Ascending aorta (tissue), 2 donors: ENCODE measurements at places on chromosomes 12 and 14. TPM values are rescaled to one million over a fixed set of nuclear protein-coding genes. Genes with fewer than 3 reads are reported as not detected.

The CD4 gene
- total RNA-seq = 2.6 TPM

The FITM1 gene
- not detected for total RNA-seq

The CAPZA3 gene
- not detected for total RNA-seq

The KRT8 gene
- 54.3 TPM for total RNA-seq

The NUMB gene
- 20.1 TPM for total RNA-seq

The VRTN gene
- total RNA-seq = not detected

The DHH gene
- total RNA-seq = 31.5 TPM

The L3HYPDH gene
- 35.0 TPM for total RNA-seq

The ARHGAP9 gene
- total RNA-seq = 21.6 TPM

DNA sequence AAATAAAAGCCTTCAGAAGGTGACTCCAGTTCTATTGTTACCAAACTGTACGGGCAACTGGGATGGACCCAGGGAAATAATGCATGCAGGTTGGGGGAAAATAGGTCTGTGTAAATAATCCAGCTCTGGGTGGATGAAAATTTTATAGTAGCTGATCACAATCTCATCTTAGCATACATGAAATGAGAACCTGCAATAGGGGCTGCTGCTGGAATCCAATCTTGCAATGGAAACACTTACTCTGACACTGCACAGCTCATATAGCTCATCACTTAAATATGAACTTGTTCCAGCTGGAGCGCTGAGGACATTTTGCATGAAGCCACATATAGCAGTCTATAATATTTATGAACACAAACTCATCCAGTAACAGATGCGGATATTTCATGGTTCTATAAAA, 40.1 kb upstream of the GAS2L3 start:
- DNase-seq = no peak

DNA sequence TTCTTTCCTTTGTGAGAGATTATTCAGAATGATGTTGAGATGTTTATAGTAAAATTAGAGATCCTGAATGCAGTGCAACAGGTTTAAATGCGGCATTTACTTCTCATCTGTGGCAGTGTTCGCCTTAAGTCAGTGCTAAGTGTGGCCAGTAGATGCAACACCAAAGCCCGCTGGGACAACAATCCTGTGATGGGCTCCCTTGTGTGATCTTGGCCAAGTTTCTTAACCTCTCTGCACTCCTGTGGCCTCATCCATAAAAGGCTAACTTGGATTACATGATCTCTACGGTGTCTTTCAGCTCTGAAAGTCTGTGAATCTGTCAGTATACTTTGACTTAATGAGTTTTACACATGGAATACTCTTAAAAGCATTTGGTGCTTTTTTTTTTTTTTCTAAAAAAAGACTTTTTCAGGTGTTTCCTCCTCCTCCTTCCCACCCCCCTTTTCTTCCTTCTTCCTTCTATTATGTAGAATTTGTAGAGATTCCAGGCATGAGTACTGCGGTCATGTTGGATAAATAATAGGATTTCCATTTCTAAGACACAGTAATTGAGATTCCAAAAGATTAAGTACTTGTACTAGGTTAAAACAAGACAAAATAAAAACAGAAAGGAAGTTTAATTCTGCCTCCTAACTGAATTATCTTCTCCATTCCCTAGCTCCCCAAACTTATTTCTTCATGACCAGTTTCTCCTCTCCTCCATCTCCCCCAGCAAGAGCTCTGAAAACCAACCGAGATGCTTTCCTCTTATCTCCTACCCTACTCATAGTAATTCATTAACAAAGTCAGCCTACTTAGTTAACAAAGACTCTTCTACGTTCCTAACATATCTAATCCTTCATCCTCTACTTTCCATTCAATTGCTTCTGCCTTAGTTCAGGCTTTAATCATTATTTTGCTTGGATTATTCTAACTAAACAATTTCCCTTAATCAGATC, 42.2 kb upstream of the NAV3 start:
- no peak for DNase-seq

DNA sequence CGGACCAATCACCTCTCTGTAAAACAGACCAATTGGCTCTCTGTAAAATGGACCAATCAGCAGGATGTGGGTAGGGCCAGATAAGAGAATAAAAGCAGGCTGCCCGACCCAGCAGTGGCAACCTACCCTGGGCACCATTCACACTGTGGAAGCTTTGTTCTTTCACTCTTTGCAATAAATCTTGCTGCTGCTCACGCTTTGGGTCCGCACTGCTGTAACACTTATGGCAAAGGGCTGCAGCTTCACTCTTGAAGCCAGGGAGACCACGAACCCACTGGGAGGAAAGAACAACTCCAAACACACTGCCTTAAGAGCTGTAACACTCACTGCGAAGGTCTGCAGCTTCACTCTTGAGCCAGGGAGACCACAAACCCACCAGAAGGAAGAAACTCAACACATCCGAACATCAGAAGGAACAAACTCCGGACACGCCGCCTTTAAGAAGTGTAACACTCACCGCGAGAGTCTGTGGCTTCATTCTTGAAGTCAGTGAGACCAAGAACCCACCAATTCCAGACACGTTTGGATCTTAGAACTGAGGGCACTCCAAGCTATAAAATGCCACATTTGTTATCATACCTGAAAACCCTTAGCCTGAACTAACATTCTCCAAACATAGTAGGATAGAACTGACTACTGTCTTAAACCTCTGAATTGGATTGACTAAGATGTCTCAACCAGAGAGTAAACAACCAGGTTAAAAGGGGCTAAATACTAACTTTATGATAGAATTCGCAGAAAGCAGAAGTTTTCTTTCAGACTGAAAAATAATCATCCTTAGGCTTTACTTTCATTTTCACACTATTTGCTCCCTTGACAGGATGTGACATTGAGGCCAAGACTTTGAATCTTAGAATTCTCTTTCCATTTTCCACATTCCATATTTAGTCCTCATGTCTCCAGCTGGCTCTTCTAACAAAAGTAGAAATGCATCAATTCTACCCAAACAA, 33.6 kb downstream of the CDKL1 start:
- no peak for DNase-seq

DNA sequence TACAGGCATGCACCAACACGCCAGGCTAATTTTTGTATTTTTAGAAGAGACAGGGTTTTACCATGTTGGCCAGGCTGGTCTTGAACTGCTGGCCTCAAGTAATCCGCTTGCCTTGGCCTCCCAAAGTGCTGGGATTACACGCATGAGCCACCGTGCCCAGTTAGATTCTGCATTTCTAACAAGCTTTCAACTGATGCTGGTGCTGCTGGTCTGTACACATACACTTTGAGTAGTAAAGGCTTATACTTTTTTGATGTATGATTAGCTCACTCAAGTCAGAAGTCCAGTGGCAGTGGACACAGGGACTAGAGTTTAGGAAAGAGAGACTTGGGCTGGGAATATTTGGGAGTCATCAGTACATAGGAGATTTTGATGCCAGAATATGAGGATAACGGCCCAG, 2.2 kb upstream of the TBC1D15 start:
- no peak for DNase-seq

DNA sequence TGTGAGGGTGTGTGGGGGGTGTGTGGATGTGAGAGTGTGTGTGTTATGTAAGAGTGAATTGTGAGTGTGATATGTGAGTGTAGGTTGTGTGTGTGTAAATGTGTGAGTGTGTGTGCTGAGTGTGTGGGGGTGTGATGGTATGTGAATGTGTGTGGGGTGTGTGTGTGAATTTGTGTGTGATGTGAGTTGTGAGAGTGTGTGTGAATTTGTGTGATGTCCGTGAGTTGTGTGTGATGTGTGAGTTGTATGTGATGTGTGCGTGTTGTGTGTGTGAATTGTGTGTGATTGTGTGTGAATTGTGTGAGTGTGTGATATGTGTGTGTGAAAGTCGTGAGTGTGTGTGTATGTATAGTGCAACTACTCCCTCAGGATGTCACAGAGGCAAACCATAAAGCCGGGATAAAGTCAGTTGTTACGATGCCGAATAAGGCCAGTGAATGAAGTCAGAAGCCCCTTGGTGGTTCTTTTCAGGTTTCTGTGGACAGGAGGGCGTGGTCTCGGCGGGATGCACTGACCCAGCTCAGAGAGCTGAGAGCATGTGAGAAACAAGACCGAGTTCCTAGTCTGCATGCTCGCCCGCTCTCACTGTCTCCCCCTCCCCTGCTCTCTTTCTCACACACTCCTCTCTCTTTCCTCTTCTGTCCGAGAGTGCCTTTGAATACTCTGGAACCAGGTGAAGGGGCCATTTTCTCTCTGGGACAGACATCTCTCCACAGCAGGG, 71.8 kb upstream of the MAX start:
- DNase-seq = no peak

GRCh38 chr12:131773582-131774221, 54.5 kb upstream of the MMP17 start:
- DNase-seq = no peak

GRCh38 chr14:53432378-53432802, 279.3 kb upstream of the DDHD1 start:
- DNase-seq = no peak

DNA sequence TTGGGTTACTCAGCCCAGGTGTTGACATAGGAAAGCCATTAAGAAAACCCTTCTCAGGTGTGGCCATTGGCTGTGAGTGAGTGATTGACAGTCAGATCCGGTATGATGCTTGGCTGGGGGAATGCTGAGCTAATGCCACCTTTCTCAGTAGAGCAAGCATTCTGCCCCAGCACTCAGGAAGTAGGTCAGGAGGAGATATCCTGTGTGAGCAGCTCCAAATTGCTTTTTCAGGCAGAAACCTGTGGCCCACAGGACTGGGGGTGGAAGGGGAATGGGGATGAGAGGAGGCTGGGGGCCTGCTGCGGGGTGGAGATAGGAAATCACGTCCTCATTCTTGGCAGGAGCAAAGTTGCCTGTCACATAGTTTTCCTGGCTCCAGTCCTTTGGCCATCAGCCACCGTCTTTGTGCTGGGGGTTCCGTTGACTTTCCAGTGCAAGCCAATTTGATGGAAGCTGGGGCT, 55.7 kb downstream of the NINJ2 start:
- no peak for DNase-seq

DNA sequence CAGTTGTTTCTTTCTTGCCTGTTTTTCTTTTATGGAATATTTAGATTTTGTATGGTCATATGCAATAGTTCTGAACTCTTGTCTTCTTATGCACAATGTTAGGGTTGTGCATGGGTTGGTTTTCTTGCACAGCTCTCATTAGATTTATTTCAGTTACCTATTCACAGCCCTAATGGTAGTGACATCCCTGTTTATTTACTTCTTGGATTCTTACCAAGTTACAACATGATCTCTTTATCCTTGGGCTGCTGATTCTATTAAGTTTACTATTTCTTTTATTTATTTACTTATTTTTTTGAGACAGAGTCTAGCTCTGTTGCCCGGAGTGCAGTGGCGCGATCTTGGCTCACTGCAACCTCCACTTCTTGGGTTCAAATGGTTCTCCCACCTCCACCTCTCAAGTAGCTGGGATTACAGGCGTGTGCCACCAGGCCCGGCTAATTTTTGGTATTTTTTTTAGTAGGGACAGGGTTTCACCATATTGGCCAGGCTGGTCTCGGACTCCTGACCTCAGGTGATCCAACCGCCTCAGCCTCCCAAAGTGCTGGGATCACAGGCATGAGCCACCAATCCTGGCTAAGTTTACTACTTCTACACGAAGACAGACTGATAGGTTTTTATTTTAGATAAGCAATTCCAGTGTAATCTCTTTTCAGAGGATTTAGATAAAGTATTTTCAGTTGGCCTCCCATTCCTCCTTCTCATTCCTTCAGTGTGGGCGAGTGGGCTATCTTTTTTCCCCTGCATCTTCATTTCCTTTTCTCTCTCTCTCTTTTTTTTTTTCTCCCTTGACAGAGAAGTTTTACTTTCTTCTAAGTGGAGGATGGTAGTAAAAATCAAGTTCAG, 395.1 kb upstream of the RGS6 start:
- no peak for DNase-seq

- no peak for DNase-seq
Measured at GRCh38 chr12:63863658-63864453, 19.4 kb downstream of the SRGAP1 start.

DNA sequence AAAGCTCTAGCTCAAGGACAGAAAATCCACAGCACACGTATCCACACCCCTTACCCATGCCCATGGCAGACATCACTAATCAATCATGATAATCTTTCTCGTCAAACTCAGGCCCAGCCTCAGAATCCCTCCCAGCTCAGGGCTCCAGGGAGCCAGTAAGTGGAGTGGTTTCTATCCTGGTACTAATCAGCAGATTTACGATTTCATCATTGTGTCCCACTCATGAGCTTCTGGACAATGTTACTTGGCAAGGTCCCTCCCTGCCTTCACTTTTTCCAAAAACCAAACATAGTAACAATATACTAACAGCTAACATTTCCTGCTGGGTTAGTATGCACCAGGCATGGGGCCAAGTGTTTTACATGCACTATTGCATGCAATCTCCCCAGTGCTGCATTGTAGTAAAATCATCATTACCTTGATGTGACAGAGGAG, 45.8 kb upstream of the NCOR2 start:
- DNase-seq = no peak

- DNase-seq = no peak
Measured at GRCh38 chr12:93230326-93230720, 147.4 kb upstream of the NUDT4 start.

GRCh38 chr12:121781484-121781997, 11.9 kb downstream of the RHOF start:
- no peak for DNase-seq

DNA sequence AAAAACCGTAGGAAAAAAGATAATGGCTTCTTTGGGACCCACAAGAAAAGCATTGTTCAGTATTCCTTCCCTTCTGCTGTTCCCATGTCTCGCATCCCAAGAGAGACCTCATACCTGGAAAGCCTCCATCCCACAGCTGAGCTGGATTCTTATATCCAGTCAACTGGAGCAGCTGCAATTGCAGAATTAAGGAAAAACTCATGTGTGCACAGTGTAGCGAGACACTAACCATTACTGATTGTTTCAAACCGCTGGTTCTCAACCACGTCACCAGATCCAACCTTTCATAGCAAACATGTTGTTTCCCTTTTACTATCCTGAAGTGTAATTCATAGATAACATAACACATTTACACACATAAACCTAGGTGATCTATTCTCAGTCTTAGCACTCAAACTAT, 5.5 kb upstream of the RNASE10 start:
- no peak for DNase-seq

- DNase-seq = no peak
Measured at GRCh38 chr12:47995981-47996401, 8.3 kb downstream of the COL2A1 start.

DNA sequence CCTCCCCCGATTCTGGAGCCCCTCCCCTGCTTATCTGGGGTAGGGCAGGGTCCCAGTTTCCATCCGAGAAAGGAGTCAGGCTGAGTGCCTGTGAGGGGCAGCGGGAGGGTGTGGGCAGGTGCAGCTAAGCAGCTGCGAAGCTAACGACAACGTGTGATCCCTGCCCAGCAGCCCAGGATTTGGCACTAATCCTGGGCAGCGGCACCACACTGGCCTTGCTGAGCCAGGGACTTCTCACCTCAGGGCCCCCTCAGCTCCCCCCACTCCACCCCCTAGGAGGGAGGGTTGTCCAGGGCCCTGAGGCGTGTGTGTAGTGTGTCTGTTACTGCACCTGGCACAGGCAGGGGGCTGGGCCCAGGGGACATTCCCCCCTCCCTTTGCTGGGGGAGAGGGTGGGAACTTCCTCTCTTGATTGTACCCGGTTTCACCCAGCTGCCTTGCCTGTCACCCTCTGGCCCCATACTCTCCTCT, 1.8 kb downstream of the SMIM41 start:
- no peak for DNase-seq
